ENCODE measurements at places on chromosomes 1 and 21.

- no peak for DNase-seq
Observed at GRCh38 chr1:87723193-87723592, 394.5 kb downstream of the LMO4 start.

GRCh38 chr1:245858022-245858721 lies 648.9 kb downstream of the SMYD3 start:
- no peak for DNase-seq

GRCh38 chr1:169466259-169467230 lies 19.2 kb downstream of the SLC19A2 start:
- peak; percentile 56 for DNase-seq

GRCh38 chr1:11324567-11325165 lies 51.7 kb downstream of the UBIAD1 start:
- no peak for DNase-seq

DNA sequence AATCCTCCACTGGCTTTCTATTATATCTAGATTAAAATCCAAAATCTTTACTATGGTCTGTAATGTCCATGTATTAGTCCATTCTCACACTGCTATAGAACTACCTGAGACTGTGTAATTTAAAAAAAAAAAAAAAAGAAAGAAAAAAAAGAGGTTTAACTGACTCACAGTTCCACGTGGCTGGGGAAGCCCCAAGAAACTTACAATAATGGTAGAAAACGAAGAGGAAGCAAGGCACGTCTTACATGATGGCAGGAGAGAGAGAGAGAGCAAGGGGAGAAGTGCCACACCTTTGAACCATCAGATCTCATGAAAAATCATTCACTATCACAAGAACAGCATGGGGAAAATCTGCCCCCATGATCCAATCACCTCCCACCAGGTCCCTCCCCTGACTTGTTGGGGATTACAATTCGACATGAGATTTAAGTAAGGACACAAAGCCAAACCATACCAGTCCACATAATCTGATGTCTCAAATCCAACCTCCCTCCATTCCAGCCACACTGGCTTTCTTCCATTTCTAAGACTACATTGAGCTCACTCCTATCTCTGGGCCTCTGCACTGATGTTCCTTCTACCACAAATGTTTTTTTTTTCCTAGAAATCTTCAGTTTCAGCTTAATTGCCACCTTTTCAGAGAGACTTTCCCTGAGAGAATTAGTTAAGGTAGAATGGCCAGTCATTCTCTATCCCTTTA lies 92.4 kb downstream of the EIF4G3 start:
- DNase-seq, result no peak

- DNase-seq, result no peak
Observed at GRCh38 chr1:205240118-205240517, 12.4 kb downstream of the TMCC2 start.

DNA sequence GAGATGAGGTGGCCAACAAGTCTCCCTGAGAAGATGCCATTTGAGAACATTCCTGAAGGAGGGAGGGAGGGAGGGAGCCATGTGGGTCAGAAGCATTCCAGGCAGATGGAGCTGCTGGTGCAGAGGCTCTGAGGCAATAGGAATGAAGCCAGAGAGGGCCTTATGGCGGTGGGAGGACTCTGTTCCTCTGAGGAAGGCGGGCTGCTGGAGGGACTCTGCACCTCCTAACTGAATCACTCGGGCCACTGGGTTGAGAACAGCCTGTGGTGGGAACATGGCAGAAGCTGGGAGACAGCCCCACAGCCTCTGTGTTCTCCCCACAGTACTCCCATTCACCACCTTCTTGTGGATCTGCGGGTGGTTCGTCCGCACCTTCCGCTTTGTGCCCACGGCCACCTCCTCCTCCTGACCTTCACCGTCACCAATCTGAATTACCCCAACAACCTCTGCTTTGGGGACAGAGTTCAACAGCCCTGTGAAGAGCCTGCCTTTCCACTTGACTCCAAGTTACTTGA lies 2.4 kb upstream of the TMEM125 start:
- no peak for DNase-seq

DNA sequence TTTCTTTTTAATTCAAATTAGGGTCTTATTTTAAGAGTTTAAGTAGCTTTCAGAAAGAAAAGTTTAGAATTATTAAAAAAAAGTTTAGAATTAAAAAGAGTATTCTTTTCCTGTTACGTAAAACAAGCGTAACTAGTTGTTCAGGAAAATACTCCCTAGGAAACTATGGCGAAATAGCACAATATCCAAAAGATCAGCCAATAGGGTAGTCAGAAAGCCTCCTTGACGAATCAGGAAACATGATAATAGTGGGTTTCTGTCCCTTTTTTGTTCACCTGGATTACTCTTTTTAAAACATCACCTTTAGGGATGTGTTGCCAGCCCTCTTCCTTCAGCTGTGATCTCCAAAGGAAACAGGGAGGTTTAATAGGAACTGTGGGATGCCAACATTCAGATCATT lies 25.2 kb downstream of the S1PR1 start:
- no peak for DNase-seq

DNA sequence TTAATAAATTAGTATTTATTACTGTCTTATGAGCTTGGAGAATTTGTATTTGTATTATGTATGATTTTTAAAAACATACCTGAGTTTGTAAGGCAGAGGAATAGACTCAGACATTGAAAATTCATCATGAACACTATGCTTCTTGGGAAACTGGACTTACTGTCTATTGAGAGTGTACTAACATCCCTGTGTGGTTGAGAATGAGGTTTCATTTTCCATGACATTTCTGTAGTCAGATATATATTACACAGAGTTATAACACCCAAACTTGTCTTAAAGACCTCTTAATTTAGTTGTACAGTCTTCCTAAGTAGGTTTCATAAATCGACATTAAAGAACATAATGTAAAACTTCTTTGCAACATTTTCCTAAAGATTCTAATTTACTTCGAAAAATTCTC lies 30.0 kb downstream of the PPP2R5A start:
- no peak for DNase-seq

GRCh38 chr1:159927849-159928431 lies 2.6 kb upstream of the TAGLN2 start:
- DNase-seq, result no peak

Data from Caco-2 (cell line).